Skin of body (tissue), 3 donors: ENCODE measurements at places on chromosomes 13 and 19. TPM values are rescaled to one million over a fixed set of nuclear protein-coding genes. Genes with fewer than 3 reads are reported as not detected.

RPL13A gene
- total RNA-seq, result 3,296 TPM

SELENOV gene
- total RNA-seq, result not detected

SOX1 gene
- not detected for total RNA-seq

GRCh38 chr13:110592665-110593064, 22.7 kb upstream of the NAXD start:
- no peak for DNase-seq

- DNase-seq, result no peak
These were observed 19.6 kb downstream of the MTMR6 start for GRCh38 chr13:25267715-25268114.

PRR20D gene
- total RNA-seq, result not detected

DNA sequence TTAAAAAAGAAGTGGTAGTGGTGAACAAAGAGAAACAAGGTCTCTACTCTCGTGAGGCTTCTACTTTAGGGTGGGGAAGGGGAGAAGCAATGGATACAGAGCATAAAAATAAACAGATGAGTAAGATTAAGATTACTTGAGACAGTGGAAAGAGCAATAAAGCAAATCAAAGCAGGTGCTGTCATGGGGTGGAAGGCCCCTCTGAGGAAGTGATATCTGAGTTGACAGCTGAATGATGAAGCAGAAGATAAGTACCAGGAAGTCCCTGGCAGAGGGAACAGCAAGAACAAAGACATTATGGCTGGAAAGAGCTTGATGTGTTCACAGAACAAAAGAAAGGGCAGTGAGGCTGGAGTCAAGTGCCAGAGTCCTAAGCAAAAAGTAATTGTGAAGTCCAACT, 221.8 kb downstream of the ENOX1 start:
- DNase-seq, result no peak

DNA sequence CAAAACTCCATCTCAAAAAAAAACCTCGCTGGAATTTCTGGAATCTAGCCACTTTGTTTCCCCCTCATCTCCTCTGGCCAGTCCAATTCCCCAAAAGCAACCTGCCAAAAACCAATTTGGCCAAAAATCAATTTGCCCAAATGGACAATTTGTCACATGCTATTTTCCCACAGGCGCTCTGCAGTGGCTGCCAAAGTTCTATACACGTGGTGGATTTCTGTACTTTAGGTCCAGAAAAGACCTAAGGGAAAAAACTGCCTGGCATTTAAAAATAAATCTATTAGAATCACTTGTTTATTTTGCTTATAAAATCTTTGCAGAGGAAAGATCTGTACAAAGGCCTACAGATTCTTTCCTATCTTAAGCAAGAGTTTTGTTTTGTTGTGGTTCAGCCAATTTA, 79.4 kb downstream of the MAP4K1 start:
- DNase-seq, result no peak
